ENCODE measurements at places on chromosomes 1 and 21. TPM values are rescaled to one million over a fixed set of nuclear protein-coding genes. Genes with fewer than 3 reads are reported as not detected.

TP73 gene
- 0.11 TPM for polyA plus RNA-seq

DNA sequence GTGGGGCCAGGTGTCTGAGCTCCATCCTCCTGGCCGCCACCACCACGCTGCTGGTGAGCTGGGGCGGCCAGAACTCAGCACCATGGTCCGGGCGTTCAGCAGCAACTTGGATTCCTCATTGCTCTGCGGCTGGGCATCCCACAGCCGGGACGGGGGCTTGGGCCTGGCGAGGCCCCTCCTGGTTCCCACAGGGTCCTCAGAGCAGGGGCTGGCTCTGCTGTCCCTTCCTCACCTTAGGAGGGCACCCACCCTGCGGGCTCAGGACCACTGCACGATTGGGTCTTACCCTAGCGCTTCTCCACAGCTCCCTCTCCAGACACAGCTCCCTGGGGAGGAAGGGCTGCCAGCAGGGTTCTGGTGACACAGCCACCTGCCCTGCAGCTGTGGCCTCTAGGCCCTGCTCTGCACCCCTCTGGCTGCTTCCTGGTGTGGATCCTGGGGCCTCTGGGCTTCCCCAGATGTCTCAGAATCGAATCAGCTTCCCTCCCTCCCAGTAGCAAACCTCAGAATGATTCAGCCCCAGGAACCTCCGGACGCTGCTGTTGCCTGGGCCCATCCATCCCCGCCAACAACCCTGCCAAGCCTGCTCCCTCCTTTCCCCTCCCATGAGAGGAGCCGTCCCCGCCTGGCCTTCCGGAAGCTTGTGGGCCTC is 25.0 kb downstream of the CRYAA start:
- H3K27ac ChIP-seq = no peak overlapping the region
- H3K27me3 ChIP-seq = no peaks in the 10 kb centered on the region
- H3K4me1 ChIP-seq = peaks cover 28% of the 10 kb centered on the region
- no peaks in the 10 kb centered on the region for H3K36me3 ChIP-seq
- peak; percentile 65 for DNase-seq
- no peak overlapping the region for H3K4me3 ChIP-seq

MLLT11 gene
- 0.52 TPM for polyA plus RNA-seq

- H3K27me3 ChIP-seq = no peaks in the 10 kb centered on the region
- no peak overlapping the region for H3K27ac ChIP-seq
- no peak overlapping the region for H3K4me3 ChIP-seq
- H3K4me1 ChIP-seq = no peaks in the 10 kb centered on the region
- no peak for DNase-seq
Observed at GRCh38 chr1:212491454-212491853, 58.7 kb downstream of the NENF start.

DNA sequence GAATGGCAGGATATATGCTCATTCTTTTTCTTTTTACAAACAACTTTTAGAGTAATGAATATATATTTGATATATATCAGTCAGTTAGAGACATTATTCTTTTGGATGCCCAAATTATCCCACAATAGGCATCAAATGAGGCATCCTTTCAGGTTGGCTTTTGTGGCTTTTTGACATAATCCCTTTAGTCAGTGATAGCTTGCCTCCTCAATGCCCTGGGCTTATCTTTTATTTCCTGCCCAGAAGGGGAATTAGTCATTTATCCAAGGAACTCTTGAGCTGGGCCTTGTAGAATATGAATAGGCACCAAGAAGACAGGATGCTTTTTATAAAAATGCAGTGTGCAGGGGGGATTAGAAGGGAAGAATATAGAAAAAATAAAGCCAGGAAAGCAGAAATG is 22.2 kb downstream of the EPHX4 start:
- H3K36me3 ChIP-seq = no peaks in the 10 kb centered on the region
- H3K27me3 ChIP-seq = no peaks in the 10 kb centered on the region
- H3K4me1 ChIP-seq = no peaks in the 10 kb centered on the region
- no peak for DNase-seq
- H3K4me3 ChIP-seq = no peak overlapping the region

GRCh38 chr1:160731990-160732389 is 7.1 kb upstream of the SLAMF7 start:
- H3K27me3 ChIP-seq = no peaks in the 10 kb centered on the region
- no peaks in the 10 kb centered on the region for H3K36me3 ChIP-seq
- H3K27ac ChIP-seq = peak overlapping the region; percentile 46
- H3K4me1 ChIP-seq = peaks cover 29% of the 10 kb centered on the region
- H3K4me3 ChIP-seq = no peak overlapping the region

DNA sequence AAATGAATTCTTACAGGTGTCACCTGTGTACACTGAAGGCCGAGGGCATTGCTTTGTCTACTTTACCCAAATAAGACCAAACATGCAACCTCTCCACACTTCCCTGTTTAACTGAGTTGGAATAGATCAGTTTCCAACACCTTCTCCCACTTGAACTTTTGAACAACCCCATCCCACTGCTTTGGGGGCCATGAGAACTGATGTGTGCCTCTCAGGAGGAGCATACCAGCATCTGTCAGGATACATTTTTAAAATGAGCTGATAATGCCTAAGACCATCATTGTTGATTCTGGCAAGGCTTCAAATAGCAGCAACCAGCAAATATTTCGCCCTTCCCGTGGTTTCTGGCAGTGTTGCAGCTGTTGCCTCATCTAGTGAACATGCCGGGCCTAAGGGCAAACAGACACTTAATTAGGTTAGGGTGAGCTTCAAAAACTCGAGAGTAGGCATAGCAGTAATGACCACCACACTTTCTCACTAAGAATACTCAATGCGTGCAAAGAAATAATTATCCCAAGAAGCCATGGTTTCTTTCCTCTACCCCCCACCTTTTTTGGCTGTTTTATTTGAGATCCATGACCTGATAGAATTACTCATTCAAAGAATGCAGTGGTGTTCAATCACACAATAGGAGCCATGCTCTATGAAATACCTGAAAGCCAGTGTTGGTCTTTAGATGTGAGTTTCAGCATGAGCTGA is 63.7 kb downstream of the MAP10 start:
- no peak for DNase-seq
- H3K4me1 ChIP-seq = no peaks in the 10 kb centered on the region

LCE3D gene
- polyA plus RNA-seq = not detected

GRCh38 chr1:232904566-232904965 is 45.8 kb upstream of the NTPCR start:
- no peak for DNase-seq
- H3K4me1 ChIP-seq = no peaks in the 10 kb centered on the region
- H3K27ac ChIP-seq = no peak overlapping the region
- H3K4me3 ChIP-seq = no peak overlapping the region
- H3K36me3 ChIP-seq = no peaks in the 10 kb centered on the region
- H3K27me3 ChIP-seq = no peaks in the 10 kb centered on the region

AKR7A3 gene
- polyA plus RNA-seq = 0.55 TPM

DNA sequence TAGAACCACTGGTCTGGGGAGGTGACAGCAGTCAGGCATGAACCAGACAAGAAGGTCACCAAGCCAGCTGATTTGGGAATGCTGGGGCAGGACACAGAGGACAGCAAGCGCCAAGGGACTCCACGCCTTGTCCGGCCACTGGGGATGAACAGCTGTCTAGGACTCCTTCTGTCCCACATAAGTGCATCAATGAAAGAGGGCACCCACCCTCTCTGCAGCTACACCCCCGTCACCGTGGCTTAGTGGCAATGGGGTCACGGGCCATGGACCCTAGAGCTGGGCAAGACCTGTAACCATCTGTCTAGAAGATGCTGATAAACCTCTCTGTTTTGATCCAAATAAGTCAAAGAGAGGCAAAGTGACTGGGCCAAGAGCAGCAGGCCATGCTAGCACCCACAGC is 16.8 kb downstream of the UBE2G2 start:
- H3K4me3 ChIP-seq = no peak overlapping the region
- DNase-seq = no peak
- peaks cover 38% of the 10 kb centered on the region for H3K4me1 ChIP-seq
- H3K36me3 ChIP-seq = no peaks in the 10 kb centered on the region
- H3K27me3 ChIP-seq = no peaks in the 10 kb centered on the region

DCDC2B gene
- not detected for polyA plus RNA-seq

- peaks cover 25% of the 10 kb centered on the region for H3K4me1 ChIP-seq
- no peaks in the 10 kb centered on the region for H3K27me3 ChIP-seq
- DNase-seq = no peak
- H3K36me3 ChIP-seq = no peaks in the 10 kb centered on the region
- H3K27ac ChIP-seq = peak overlapping the region; percentile 23
Observed at GRCh38 chr1:23376890-23377811, 7.5 kb upstream of the ZNF436 start.

DNA sequence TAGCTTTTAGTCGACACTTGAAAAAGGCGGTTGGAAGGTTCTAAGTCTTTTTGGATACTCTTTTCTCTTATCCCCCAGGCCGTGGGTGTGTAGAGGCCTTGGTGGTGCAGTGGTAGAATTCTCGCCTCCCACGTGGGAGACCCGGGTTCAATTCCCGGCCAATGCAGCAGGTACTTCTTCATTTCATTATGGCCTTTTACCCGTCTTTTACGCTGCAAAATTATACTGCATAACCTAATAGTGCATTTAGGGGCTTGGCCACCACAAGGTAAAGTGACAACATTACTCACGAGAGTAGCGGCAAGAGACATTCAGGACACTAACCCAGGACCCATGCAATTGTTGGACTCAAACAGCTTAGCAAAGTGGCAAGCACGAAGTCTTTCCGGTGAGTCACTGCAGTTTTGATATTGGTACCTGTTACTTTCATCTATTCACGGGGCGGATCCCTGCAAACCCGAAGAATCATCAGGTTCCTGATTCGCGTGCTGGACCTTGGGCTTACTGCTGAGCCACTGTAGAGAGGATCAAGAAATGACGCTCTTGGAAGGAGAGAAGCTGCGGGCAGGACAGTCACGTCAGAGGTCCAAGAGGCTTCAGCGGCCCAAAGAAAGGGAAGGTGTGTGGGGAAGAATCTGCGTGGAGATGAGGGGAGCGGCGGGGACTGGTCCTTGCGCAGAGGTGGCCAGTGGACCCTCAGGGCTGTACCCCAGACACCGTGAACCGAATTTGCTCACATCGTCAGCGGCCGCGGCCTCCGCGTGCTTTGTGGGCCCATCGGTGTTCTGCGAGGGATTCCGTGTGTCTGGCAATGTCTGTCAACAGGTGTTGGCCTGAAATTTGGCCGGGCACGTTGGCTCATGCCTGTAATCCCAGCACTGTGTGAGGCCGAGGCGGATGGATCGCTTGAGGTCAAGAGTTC is 12.9 kb upstream of the RNU1-4 start:
- no peak overlapping the region for H3K27ac ChIP-seq
- no peaks in the 10 kb centered on the region for H3K36me3 ChIP-seq
- peak; percentile 82 for DNase-seq
- peaks cover 16% of the 10 kb centered on the region for H3K27me3 ChIP-seq

FCER1G gene
- 202 TPM for polyA plus RNA-seq

DNA sequence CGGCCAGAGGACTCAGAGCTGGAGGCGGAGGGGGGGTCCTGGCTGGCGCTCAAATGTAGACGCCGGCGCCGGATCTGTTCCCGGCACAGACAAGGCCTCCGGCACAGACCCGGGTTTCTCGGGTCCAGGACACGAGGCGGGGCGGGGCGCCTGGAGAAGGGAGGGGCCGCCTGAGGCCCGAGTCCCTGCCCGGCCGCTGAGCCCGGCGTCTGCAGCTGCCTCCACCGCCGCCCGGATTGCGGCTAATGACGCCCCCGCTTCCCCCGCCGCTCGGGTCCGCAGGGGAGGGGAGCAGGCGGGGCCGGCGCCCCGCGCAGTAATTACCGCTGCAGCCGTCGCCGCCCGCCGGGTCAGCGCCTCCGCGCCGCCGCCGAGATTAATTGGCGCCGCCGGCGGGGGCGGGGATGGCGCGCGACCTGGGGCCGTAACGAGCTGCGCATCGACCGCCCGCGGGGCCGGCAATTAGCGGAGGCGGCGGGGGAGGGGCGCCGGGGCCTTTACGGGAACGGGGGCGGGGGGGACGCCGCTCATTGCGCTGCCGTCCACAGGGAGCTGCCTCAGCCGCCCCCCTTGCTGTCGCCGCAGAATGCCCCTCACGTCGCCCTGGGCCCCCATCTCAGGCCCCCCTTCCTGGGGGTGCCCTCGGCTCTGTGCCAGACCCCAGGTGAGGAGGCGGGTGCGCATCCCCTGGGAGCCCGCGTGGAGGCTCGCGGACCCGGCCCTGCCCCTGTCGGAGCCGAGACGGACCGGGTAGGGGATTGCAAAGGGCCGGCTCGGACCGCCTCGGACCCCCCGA is 17.3 kb downstream of the NOC2L start:
- H3K4me1 ChIP-seq = peaks cover 68% of the 10 kb centered on the region
- H3K4me3 ChIP-seq = peak overlapping the region; percentile 40
- DNase-seq = no peak
- H3K27ac ChIP-seq = peak overlapping the region; percentile 82
- peaks cover 72% of the 10 kb centered on the region for H3K27me3 ChIP-seq

LRRC42 gene
- 9.5 TPM for polyA plus RNA-seq

- no peak overlapping the region for H3K4me3 ChIP-seq
- no peak overlapping the region for H3K27ac ChIP-seq
- peaks cover 7% of the 10 kb centered on the region for H3K4me1 ChIP-seq
- no peak for DNase-seq
Observed at GRCh38 chr1:54566438-54567141, 18.6 kb downstream of the ACOT11 start.

RNU1-1 gene
- not detected for polyA plus RNA-seq

TCHH gene
- polyA plus RNA-seq = 0.99 TPM

GRCh38 chr1:112937070-112937469 is 18.9 kb downstream of the SLC16A1 start:
- no peak overlapping the region for H3K27ac ChIP-seq
- no peaks in the 10 kb centered on the region for H3K27me3 ChIP-seq
- no peaks in the 10 kb centered on the region for H3K4me1 ChIP-seq
- no peaks in the 10 kb centered on the region for H3K36me3 ChIP-seq
- H3K4me3 ChIP-seq = no peak overlapping the region
- no peak for DNase-seq

- no peaks in the 10 kb centered on the region for H3K27me3 ChIP-seq
- H3K27ac ChIP-seq = no peak overlapping the region
- peaks cover 9% of the 10 kb centered on the region for H3K36me3 ChIP-seq
- H3K4me1 ChIP-seq = peaks cover 46% of the 10 kb centered on the region
- no peak overlapping the region for H3K4me3 ChIP-seq
- DNase-seq = no peak
Observed at GRCh38 chr1:89557956-89558355, 33.3 kb downstream of the LRRC8B start.

CRB1 gene
- polyA plus RNA-seq = 0.30 TPM

DNA sequence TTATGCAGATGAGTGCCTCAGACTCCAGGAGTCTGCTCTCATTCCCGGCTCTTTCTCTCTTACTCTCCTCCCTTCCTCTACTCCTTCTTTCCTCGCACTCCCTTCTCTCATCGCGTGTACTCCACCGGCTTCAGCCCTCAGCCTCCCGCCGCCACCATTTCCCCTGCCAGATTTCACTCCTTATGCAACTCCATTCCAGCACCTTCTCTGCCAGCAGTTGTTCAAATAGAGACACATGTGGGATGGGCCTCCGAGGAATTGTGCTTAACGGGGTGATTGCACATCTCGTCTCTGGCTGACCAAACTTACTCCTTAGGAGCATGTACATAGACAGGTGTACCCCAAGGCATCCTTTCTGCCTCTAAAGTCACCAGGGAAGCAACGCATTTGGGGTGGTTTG is 2.1 kb downstream of the CNTN2 start:
- no peak overlapping the region for H3K4me3 ChIP-seq
- no peak for DNase-seq
- peaks cover 76% of the 10 kb centered on the region for H3K27me3 ChIP-seq
- H3K27ac ChIP-seq = no peak overlapping the region
